ENCODE measurements at places on chromosomes 7 and 10.

DNA sequence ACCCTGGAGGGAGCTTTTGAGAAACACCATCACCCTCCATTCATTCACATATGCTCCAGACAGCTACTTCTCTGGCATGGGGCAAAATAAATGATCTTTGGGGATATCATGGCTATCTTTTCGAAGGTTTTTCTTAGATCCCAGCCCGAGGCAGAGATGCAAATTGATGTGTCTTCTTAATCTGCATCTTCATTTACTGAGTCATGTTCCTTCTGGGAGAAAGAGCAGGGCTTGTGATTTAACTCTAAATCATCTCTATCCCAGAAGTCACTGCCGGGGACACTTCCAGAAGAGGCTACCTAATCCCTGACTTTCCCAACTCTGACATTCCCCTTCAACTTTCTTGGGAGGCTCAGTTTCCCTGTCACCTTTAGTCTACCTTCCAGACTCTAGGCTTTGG, 90.1 kb downstream of the SORCS3 start:
- DNase-seq: no peak

DNA sequence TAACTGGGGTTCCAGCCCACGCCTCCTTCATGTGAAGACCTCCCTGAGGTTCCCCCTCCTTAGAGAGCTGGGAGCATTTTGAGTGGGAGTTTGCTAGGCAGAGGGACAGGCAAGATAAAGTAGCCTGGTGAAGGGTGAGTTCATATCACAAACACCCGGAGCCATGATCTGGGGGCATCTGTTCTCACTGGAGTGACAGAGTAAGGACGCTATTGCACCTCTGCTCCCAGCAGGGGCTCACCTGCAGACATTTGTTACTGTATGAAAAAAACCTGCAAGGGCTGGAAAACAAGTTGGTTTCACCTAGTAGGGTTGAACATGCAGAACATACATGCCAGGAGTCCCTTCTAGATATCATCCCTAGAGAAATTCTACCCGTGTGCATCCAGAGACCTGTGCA, 88.4 kb downstream of the CARD11 start:
- DNase-seq: no peak

- DNase-seq: no peak
Observed at GRCh38 chr10:97865488-97865887, 15.8 kb downstream of the GOLGA7B start.

DNA sequence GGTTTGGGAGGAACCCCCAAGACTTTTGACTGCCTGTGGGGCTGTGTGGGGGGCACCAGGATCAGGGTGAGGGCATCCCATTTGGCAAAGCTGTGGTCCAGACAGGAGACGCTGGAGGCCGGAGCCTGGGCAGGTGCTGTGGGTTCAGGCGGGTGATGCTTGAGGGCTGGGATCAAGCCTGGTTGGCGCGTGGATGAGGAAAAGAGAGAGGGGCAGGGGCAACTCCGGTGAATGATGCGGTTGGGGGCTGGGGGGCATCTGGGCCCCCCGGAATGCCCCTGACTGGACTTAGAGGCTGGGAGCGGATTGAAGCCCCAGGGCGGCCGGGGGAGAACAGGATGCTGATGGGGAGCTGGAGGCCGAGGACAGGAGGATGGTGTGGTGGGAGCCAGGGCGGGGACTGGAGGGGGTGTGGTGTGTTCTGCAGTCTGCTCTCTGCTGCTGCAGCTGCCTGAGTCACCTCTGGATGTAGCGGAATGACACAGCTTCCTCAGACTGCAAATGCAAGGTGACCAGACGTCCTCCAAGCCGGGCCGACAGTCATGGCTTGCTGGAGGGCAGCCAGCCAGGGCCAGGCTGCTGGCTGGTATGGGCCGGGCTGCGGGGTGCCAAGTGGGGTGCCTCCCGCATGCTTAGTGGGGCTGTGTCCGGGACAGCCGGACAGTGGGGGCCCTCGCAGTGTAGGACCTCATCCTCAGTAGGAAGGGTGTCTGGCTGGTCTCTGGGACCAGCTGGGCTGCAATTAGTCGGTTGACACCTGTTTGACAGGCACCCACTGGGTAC, 3.2 kb downstream of the MAFK start:
- DNase-seq: peak; percentile 52

- DNase-seq: no peak
Observed at GRCh38 chr10:50600286-50600685, 23.5 kb downstream of the SGMS1 start.

GRCh38 chr7:45578467-45578866, 4.3 kb downstream of the ADCY1 start:
- no peak for DNase-seq

- DNase-seq: no peak
Observed at GRCh38 chr7:15084368-15084767, 181.8 kb upstream of the DGKB start.

DNA sequence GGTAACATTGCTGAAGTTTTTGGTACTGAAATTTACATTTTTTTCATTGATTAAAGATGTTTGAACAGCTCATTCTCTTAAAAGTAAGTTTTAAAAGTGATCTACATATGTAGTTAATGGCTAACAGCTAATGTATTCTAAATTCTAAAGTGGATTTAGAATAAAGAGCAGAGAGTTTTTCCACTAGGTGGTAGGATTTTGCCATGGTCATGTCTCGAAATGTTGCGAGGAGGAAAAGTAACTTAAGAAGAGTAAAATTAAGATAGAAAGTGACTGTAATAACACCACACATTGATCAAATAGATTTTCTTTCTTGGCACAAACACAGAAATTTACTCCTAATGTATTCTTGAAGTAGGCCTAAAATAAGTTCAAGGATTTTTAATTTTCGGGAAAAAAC, 19.8 kb downstream of the LSMEM1 start:
- no peak for DNase-seq

DNA sequence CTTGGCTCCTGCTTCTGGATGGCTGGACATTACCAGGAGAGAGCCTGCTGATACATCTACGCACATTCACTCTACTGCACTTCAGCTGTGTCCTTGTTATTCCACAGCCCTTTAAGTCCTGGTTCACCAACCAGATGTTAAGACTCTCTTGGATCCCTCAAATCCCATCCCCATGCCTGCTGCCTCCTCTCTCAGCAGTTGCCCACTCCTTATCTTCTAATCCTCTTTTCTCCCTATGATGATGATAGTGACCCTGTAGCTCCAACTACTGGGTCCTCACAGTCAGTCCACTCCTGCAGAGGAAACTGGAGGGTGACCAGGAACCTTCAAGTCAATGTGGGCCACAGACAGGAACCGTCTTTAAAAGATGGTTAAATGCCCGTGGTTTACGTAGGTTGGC, 96.3 kb upstream of the PDCD4 start:
- no peak for DNase-seq

GRCh38 chr10:101848408-101848807, 4.8 kb upstream of the KCNIP2 start:
- no peak for DNase-seq

GRCh38 chr10:34995925-34996324, 94.2 kb downstream of the CUL2 start:
- DNase-seq: no peak

GRCh38 chr7:43700059-43700501, 29.2 kb downstream of the COA1 start:
- DNase-seq: peak; percentile 50

- DNase-seq: no peak
Observed at GRCh38 chr7:152594801-152595200, 81.1 kb downstream of the XRCC2 start.

GRCh38 chr10:96919785-96920430, 87.8 kb downstream of the LCOR start:
- DNase-seq: no peak

DNA sequence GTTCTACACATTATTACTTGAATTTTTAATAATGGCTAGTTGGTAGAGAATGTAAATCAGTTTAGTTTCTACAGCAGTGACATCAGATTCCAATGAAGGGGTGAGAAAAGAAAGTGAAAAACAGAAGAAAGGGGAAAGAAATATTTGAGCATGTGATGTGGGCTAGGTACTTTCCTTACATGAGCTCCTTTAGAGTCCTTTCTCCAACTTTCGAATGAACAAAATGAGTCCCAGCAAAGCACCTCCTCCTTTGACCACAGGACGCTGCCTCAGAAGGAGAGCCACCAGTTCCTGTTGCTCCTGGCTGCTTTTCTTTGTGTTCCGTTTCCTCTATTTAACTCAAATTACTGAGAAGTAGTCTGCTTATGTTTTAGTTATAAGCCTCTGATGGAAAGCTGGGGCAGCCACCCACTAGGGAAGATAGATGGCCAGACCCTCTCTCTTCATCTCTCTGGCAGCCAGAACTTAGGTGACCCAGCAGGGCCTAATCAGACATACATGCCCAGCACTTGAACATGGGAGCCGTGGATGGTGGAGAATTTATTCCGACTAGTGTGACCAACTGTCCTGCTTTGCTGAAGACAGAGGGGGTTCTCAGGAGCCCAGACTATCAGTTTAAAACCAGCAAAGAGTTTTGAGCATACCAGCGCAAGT, 82.4 kb upstream of the NME8 start:
- DNase-seq: no peak

DNA sequence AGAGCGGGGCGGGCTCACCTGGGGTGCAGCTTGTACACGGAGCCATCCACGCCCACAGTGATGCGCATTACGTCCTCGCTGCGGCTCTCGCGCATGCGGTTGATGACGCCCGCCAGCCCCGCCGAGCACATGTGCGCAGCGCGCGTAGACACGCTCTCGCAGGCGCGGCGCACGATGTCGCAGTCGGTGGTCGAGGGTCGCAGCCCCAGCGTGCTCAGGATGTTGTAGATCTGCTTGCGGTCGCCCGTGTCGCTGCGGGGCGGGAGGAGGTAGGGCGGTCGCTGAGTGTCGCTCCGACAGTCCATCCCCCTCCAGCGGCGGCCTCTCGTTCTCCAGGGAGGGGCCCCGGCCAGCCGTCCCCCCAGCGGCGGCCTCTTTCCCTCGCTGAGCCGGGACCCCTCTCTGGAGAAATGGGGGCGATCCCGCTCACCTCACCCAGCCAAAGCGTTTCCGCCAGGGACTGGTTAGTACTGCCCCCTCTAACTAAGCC, 4.4 kb upstream of the MYL7 start:
- peak; percentile 51 for DNase-seq

GRCh38 chr7:2728316-2729030, 40.5 kb downstream of the AMZ1 start:
- no peak for DNase-seq

DNA sequence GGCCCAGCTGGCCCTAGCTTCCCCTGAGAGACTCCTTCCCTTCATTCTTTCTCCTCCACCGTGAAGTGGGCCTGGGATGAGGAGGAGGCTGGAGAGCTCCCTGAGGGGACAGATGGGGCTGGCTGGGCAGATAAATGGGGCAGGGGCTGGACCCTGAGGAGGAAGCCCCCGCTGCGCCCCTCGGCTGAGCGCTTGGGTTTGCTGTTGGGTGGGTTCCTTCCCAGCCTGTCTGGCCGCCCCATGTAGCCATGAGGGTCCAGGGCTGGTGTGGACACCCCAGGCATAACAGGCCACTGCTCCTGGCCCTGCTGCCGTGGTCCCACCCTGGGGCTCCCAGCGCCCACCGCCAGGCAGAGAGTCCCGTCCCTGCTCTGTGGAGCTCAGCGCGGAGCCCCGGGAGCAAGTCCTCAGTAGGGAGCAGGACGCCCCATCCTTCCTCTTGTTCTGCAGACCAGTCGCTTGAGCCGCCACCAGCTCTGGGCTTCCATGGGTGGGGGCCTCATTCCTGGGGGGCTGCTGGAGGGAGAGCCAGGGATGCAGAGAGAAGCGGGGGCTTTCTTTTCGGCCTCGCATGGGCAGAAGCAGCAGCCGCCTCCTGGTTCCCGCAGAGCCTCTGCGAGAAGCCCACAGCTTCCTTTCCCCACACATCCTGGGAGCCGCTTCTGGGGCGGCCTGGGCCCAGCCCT, 266.4 kb upstream of the TCERG1L start:
- no peak for DNase-seq

DNA sequence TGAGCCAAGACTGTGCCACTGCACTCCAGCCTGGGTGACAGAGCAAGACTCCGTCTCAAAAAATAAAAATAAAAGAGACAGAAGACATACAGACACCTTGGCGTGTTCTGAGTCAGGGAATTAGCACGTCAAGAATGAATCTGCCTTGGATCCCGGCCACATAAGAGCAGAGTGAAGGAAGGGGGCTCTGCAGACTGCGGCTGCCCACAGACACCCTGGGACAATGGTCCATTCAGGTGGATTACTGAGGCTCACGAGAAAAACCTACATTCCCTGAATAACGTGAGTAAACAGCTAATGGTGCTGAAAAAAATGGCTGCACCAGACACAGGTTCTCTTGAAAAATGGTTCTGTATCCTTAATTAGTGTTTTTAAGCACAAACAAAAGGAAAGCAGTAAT, 100.1 kb upstream of the FGFR2 start:
- DNase-seq: no peak

DNA sequence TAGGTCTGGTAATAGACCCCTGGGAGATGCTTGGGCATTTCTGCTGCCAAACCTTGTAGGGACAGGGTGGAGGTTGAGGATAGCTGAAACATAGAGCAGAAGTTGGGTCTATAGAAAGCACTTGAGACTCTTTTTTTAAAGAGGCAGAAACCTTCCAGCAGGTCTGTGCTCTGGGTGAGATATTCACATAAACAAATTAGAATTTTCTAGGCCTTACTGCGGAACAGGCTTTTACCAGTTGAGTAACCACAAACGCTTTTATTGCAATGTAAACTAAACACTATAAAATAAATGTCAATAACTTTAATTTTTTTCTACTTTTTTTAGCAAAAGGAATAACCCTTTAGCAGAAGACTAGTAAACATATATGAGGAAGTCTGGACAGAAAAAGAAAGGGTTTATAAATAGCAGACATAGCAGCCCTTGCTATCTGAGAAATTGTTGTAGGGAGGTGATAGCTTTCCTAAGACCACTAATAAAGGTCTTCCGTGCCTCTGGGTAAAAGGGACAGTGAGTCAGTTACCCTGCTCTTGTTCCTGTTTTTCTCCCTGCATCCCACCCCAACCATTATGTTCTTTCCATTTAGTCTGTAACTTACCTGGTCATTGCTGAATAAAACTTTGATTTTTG, 38.7 kb downstream of the CACNB2 start:
- DNase-seq: peak; percentile 46

DNA sequence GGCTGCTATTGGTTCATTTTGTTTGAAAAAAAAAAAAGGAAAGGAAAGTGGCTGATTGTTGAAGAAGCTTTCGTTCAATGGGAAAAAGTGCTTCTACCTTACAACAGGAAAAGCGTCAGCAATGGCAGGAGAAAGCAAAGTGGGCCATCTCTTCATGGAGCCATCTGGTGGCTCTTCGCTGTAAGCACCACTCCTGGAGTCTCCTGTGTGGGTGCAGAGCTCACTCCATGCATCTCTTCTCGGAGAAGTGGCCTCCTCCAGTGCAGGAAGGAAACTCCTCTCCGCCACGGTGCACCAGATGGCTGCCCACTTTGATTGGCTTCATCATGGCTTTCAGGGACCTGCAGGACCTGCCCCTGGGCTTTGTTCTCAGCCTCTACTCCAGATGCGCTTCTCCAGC, 250.9 kb downstream of the PTEN start:
- DNase-seq: peak; percentile 57

GRCh38 chr7:48971173-48971572, 46.8 kb downstream of the CDC14C start:
- DNase-seq: no peak

GRCh38 chr10:69749178-69750010, 52.3 kb upstream of the COL13A1 start:
- no peak for DNase-seq

- no peak for DNase-seq
Observed at GRCh38 chr10:85623758-85624157, 742.8 kb downstream of the GRID1 start.

- peak; percentile 72 for DNase-seq
Observed at GRCh38 chr10:70190581-70190980, 20.3 kb upstream of the SAR1A start.

GRCh38 chr7:50339990-50340500, 35.5 kb downstream of the IKZF1 start:
- DNase-seq: no peak

- DNase-seq: no peak
Observed at GRCh38 chr10:34808336-34808735, 6.8 kb downstream of the PARD3 start.
